ENCODE measurements at places on chromosomes 5 and 9.

- no peak for DNase-seq
Measured at GRCh38 chr5:50886657-50887345, 220.4 kb downstream of the PARP8 start.

DNA sequence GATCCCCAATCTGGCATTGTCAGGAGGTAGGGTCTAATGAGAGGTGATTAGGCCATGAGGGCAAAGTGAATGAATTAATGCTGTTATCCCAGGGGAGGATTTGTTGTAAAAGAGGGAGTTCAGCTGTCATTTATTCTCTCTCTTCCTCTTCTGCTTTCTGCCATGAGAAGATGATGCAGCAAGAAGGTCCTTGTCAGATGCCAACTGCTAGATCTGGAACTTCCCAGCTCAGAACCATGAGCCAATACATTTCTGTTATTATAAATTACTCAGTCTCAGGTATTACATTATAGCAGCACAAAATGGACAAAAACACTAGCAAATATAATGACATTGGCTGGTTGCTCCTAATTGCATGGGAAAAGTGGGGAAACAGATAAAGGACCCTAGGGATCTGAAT, 15.6 kb upstream of the BICD2 start:
- DNase-seq = no peak

DNA sequence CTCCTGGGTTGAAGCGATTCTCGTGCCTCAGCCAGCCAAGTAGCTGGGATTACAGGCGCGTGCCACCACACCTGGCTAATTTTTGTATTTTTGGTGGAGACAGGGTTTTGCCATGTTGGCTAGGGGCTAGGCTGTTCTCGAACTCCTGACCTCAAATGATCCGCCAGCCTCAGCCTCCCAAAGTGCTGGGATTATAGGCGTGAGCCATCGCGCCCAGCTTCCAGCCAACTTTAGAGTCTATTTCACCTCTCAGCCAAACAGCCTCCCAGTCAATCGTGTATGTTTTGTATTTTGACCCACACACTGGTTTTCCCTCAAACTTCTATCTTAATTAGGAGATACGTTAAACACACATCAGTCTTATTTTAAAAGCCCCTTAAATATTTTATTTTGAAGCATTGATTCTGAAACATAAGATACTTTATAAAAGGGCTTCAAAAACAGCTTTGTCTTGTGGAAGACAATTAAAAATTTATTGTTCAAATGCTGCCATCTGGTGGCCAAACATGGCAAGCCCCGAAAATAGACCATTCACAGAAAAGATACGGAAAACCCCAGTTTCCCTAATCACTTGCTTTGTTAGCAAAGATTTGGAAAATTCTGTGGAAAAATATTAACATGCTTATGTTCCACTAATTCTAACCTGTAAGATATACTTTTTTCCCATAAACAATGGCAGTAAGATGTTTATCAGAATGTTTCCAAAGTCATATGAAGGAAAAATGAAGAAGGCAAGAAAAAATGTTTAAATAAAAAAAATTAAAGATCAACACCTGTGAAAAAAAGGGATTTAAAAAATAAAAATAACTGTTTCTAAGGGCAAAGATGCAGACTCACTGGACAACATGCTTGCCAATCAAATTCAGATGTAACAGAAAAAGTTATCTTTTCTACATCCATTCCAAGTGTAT, 33.1 kb downstream of the APTX start:
- peak; percentile 42 for DNase-seq

GRCh38 chr5:1415626-1416360, 29.4 kb downstream of the SLC6A3 start:
- DNase-seq = no peak

- DNase-seq = no peak
Measured at GRCh38 chr5:150075233-150075632, 11.1 kb downstream of the CSF1R start.

- no peak for DNase-seq
Measured at GRCh38 chr5:17444496-17444895, 53.5 kb upstream of the TAF11L2 start.

- no peak for DNase-seq
Measured at GRCh38 chr9:135803441-135803840, 101.5 kb downstream of the KCNT1 start.

- DNase-seq = no peak
Measured at GRCh38 chr9:136048560-136049411, 46.3 kb downstream of the NACC2 start.

DNA sequence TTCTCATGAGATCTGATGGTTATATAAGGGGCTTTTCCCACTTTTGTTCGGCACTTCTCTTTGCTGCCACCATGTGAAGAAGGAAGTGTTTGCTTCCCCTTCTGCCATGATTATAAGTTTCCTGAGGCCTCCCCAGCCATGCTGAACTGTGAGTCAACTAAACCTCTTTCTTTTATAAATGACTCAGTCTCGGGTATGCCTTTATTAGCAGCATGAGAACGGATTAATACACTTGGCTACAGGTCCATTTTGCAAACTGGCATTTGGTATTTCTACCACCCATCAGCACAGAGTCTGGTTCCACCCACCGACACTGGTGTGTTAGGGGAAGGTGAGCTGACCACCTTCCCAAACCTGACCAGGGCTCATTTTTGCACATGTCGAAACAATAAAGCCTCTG, 47.9 kb upstream of the RARS1 start:
- DNase-seq = no peak

GRCh38 chr5:38378579-38378978, 120.2 kb downstream of the EGFLAM start:
- no peak for DNase-seq

DNA sequence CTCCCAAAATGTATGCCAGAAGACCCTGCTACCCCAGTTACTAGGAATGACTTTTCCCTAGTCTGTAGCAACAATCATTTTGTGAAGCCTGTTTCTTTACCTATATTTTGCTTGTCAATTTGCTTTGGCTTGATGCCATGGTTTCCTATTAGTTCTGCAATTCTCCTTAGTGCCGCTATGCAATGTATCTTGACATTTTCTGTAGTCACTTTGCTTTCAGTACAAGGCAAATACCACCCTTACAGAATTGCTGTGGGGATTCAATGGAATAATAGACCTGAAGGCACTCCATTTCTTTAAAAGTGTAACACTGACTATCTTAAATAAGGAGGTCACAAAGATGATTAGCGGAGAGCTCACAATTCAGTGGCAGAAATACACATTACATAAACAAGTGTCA, 291.1 kb downstream of the NR2F1-AS1 start:
- DNase-seq = no peak

DNA sequence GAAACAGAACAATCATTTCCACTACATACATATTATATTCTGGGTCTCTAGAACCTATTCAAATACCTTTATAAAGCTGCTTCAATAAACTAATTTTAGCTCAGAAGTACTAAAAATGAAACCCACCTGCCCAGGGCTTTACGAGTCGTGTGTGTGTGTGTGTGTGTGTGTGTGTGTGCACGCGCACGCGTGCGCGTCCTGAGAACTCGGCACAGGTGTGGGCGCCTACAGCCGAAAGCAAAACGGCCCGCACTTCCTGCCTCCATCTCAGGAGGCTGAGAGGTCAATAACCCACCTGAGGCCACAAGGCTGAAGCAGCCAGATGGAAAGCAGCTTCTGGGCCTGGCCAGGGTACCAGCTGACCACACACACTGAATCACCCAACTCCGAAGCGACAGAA, 3.0 kb downstream of the CLPTM1L start:
- no peak for DNase-seq

DNA sequence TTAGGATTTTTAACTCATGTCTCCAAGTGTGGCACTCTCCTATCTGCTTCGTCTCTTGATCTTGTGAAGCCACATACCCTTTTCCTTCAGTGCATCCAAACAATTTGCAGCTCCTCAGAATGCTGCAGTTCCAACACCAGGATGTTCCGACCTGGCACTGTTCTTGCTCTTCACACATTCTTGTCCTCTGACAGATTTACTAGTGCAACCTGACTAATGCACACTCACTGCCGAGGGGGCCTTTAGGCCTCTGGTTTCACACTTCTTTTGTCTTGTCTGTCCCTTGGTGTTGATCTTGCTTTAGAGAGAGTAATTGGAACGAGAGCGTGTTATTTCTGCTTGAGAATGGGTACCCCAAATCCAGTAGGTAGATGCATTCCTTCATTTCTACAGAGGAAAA, 15.0 kb downstream of the ARHGAP26 start:
- DNase-seq = no peak

DNA sequence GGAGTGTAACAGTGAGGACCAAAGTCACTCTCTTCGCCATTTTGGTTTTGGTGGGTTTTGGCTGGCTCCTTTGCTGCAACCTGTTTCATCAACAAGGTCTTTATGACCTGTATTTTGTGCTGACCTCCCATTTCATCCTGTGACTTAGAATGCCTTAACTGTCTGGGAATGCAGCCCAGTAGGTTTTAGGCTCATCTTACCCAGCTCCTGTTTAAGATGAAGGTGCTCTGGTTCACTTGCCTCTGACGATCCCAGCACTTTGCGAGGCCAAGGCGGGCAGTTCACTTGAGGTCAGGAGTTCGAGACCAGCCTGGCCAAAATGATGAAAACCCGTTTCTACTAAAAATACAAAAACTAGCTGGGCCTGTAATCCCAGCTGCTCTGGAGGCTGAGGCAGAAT, 1.8 kb upstream of the CKS2 start:
- DNase-seq = no peak

DNA sequence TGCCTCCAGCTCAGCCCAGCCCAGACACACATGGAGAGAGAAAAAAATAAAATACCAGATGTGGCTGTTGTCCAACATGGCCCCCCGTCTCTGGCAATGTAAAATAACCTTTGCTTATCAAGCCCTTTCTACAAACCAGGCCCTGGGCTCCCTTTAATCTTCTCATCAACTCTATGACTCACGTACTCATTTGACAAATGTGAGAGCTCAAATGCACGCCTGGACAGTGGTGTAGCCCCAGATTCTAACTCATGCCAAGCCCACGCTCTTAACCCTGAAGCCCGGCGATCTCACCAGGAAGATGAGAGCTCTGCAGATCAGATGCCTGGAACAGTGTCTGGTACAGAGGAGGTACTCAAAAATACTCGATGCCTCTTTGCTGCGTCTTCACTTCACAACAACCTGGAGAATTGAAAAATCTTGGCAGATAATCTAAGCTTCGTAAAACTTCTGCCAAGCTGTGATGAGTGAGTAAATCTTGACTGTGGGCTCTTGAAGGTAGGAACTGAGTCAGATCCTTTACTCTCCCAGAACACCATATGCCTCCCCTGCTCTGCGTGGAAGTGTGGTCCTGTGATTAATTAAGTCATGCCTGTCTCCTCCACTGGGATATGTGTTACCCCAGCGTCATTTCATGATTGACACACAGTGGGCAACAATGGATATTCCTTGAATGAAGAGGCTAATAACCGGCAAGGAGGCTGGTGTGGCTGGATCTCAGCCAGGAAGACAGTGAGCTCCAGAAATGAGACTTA, 102.0 kb upstream of the FSTL4 start:
- no peak for DNase-seq
